Heart left ventricle (tissue), 16 donors: ENCODE measurements at places on chromosomes 1 and 21. TPM values are rescaled to one million over a fixed set of nuclear protein-coding genes. Genes with fewer than 3 reads are reported as not detected.

The LRRC42 gene
- polyA plus RNA-seq = 3.7 TPM

The ADAMTS5 gene
- 2.7 TPM for polyA plus RNA-seq

The OR14I1 gene
- not detected for polyA plus RNA-seq

The NFASC gene
- 2.7 TPM for polyA plus RNA-seq

The GRIK1 gene
- not detected for polyA plus RNA-seq

The GRHL3 gene
- not detected for polyA plus RNA-seq

The COA6 gene
- 106 TPM for polyA plus RNA-seq

The SLC45A1 gene
- polyA plus RNA-seq = 1.3 TPM

The TRAF5 gene
- 2.1 TPM for polyA plus RNA-seq

The GJA8 gene
- not detected for polyA plus RNA-seq

The FCRL2 gene
- polyA plus RNA-seq = not detected

The DYRK3 gene
- 6.5 TPM for polyA plus RNA-seq

The RLF gene
- 8.0 TPM for polyA plus RNA-seq

The CSF1 gene
- polyA plus RNA-seq = 9.1 TPM
